Myocyte (in vitro differentiated cells): ENCODE measurements at places on chromosomes 2 and 18. TPM values are rescaled to one million over a fixed set of nuclear protein-coding genes. Genes with fewer than 3 reads are reported as not detected.

GRCh38 chr2:86039963-86040655, 65.6 kb downstream of the POLR1A start:
- no peak for DNase-seq

DNA sequence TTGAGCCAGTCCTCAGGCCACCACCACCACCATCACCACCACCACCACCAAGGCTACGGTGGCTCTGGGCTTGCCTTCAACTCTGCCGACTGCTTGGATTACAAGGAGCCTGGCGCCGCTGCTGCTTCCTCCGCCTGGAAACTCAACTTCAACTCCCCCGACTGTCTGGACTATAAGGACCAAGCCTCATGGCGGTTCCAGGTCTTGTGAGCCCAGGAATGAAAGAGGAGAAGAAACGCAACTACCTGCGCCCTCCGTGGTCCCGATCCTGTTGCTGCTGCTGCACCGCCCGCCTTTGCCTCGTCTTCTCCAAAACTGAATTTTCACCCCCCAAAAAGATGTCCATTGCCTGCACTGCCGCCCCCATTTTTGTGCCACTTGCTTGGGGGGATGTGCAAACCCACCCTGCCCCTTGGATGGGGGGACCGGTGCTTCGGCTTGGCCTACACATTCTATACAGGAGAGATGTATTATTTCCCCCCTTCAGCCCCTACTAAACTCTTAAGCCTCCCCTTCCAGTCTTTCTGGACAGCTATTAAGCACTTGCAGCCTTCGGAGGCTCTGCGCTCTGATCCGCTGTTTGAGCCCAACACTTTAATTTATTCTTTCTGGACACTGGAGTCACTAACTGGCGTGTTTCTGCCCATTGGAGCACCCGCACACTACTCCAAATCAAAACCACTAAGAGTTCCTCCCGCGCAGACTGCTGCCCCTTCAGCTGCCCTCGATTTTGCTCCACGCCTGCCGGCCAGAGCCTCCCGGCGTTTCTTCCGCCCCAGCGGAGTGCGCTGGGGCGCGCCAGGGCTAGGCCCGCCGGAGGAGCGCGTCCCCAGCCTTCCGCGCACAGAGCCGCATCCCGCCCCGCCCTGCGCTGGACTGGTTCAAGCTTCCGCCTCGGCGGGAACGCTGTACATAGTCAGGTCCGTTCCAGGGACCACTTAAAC, 5.7 kb downstream of the OTX1 start:
- no peak for DNase-seq

- DNase-seq: peak; percentile 88
These were observed 15.6 kb upstream of the RMND5A start for GRCh38 chr2:86704459-86704971.

GRCh38 chr18:50956116-50956515, 11.7 kb upstream of the ELAC1 start:
- DNase-seq: no peak

SERPINB10 gene
- total RNA-seq: not detected in 2 replicates

DNA sequence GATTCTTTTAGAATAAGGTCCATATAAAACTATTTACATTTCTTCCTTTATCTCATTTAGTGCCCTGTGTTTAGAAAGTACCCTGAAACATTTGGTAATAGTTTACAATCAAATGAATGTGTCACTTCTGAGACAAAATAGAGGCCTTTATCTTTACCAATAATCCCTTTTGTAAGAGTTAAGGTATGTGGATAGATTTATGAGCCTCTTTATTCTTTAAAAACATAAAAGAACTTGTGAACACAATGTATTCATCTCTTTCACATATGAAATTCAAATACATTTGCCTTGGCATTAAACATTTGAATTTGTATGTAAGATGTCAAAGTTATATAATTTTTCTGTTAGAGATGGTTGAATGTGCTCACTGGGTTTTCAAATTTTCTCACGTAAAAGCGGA, 180.5 kb upstream of the CWC22 start:
- no peak for DNase-seq
